Stimulated activated CD8-positive, alpha-beta memory T cell treated with anti-CD3 and anti-CD28 coated beads, Interleukin-2, amount 100 ng/mL, for 48 hours (primary cell): ENCODE measurements at places on chromosomes 2 and 18.

DNA sequence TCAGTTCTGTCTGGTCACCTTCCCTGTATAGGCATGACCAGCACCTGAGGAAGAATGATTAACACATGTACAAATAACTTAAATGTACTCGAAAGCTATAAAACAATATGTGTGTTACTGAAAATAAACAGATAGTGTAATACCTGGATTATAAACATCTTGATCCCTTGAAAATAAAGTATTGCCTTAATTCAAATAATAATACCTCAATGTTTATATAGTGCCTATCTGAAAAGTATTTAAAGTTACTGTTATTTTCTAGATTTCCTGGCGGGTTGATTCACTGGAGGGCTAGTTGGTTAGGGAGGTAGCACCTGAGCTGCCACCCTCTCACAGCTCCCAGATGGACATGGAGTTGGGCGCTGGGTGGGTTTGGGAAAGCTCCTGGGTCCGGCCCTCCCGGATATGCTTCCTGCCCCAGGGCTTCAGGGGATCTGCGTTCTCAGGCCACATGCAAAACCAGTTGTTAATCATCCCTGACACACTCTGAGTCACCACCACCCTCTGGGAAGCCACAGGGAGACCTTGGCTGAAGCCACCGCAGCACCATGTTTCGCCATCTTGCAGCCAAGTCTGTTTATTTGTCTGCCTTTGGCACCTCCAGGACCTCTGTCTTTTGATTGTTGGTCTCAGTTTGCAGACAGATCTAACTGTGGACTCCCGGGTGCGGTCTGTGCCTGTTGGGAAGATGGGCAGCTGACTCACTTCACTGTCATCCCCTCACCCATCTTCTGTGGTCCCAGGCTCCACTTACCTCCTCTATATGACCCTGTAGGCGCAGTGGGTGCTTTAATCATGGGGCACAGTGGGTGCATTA is 35.3 kb downstream of the RAB31 start:
- DNase-seq: no peak

GRCh38 chr18:63063171-63063570 is 256.4 kb downstream of the BCL2 start:
- DNase-seq: no peak

GRCh38 chr2:162113088-162113775 is 38.8 kb downstream of the GCG start:
- DNase-seq: no peak

- no peak for DNase-seq
These were observed 61.0 kb downstream of the CDCA7 start for GRCh38 chr2:173415431-173416381.

- DNase-seq: peak; percentile 10
These were observed 13.4 kb downstream of the SERPINB7 start for GRCh38 chr18:63788447-63789096.

DNA sequence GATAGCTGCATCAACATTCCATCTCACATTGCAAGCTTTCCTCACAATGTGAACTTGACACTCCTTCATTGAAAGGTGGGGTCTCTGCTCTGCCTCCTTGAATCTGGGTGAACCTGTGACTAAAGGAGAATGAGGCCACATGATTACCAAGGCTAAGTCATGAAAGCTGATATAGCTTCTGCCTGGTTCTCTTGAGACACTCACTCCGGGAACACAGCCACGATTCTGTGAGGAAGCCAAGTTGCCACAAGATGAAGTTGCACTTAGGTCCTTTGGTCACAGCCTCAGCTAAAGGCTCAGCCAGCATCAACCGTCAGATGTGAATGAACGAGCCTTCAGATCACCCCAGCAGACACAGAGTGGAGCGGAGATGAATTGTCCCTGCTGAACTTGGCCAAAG is 94.7 kb upstream of the FAM136A start:
- DNase-seq: no peak

DNA sequence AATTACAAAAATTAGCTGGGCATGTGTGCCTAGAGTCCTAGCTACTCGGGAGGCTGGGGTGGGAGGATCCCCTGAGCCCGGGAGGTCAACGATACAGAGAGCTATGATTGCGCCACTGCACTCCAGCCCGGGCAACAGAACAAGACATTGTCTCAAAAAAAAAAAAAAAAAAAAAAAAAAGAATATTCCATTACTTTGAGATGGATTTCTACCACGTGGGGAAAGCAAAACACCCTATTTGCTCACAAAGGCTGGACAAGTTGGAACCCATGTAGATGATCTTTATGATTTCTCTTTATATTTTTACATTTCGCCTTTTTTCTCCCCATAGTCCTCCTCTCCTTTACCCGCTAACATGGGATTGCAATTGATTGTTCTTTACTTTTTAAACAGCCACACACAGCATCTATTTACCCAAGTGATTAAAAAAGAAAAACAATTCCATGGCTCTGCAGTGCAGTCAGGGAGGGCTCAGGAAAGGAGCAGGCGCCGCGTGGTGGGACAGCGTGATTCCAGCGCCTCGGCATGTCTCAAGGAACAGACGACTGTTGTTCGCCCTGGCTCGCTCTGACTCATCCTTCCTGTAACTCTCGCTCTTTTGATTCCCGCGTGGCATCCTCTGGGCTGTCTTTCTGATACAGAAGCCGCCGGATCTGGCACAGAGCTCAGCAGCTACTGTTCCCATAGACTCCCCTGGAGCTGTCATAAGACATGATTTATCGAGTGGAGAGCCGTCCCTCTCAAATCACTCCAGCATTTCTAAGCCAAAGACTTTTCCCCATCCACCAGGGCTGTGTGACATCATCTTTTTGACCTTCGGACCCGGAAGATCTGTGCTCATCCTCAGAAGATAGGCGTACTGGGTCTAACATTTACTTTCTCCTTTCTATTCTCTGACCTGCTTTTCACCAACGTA is 230.4 kb upstream of the AGAP1 start:
- DNase-seq: no peak

GRCh38 chr2:2331881-2332280 is 806 bp upstream of the MYT1L start:
- DNase-seq: no peak

- DNase-seq: no peak
These were observed at the start of gene SCN2A for GRCh38 chr2:165239230-165239629. Gene SCN2A (plus strand): TSS chr2:165239414. CDS start chr2:165295824, 56,410 bp downstream.
